Stimulated activated CD8-positive, alpha-beta memory T cell treated with anti-CD3 and anti-CD28 coated beads, Interleukin-4, amount 100 ng/mL, for 1 hour (primary cell): ENCODE measurements at places on chromosomes 5 and 9.

- no peak for DNase-seq
Observed at GRCh38 chr9:120413121-120414048, 166.6 kb downstream of the CDK5RAP2 start.

DNA sequence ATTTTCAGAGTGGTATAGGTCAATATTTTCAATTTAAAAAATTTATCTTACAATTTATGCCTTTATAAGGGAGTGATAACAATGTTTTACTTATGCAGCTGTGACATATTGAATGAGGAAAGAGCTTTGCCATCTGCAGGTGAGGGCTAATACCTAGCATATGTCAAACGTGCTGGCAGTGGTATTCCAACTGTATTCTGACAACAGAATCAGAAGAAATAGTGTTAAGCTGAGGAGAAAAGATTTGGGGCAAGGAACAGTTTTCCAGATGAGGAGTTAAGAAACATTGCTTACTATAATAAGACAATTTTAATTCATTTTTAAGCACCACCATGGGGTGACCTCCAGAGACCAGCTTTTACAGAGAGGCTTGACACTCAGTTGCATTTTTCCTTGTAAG is 267.8 kb upstream of the ZNF608 start:
- DNase-seq = no peak

- no peak for DNase-seq
Observed at GRCh38 chr5:136164226-136164625, 28.7 kb downstream of the SMIM32 start.

DNA sequence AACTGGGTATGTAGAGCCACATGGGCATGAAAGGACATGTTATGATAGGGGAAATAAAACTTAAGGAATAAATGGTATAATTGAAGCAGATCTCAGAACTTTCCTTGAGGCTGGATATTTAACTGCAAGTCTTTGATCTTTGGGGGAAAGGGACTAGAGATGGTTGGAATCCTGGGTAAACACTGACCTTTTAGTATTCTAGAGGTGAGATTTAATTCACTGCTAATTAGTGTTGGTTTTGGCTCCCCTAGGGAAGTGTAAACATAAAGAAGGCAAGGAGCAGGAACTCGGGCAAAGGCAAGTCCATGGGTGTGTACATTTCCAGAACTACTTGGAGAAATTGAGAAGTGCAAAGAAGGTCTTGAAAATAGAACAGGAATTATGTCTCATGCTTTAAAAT is 16.6 kb downstream of the NIM1K start:
- no peak for DNase-seq

GRCh38 chr9:72465593-72465984 is 55.8 kb upstream of the TMC1 start:
- DNase-seq = no peak

DNA sequence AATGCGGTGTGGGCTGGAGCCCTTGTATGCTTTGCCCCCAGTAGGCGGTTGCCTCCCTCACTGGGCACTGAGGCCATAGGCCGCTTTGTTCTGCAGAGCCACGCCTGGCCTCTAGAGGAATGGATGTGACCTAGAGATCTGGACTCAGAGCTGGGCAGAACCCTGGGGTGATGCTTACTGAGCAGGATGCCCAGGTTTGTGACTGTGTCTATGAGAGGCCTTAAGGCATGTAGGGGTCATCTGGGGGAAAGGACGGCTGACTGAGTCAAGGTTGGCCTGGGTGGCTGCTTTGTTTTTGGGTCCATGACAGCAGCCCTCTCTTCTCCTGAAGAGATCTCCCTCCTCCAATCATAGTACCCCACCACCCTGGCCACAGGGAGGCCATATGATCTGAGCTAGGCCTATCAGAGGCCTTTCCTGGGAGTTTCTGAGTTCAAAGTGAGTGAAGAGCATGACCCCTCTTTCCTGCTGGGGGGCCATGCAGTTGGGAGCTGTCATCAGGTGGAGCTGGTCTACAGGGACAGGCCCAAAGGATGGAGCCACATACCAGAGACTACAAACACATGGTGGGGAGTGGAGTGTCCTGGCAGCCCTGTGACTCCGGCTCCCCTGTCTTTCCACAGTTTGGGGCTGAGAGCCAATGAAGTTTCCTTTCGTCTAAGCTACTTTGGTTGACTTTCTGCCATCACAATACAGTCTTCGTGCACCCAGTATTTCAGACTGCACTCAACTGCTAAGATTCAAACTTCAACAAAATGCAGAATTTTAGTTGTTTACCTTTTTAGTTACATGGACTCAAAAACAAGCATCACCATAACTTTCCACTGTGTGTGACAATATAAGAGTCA is 165.4 kb downstream of the AUH start:
- no peak for DNase-seq

GRCh38 chr9:17833846-17834245 is 255.0 kb downstream of the SH3GL2 start:
- no peak for DNase-seq

DNA sequence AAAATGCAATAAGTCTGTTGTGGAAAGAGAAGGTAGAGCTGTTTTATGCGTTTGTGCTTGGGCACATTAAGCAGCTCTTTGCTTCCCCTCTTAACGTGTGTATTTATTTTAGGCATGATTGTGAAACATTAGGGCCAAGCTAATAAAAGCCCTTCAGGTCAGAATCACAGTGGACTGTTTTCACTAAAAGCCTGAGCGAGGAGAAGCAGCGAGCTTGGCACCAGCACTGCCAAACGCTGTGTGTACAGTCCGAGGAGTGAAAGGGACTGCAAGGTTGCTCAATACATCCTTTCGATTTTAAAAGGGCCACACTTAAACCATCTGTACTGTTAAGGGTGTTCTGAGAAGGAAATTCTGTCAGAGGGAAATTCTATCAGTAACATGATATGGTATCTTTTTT is 107.2 kb upstream of the CKMT2 start:
- DNase-seq = no peak

DNA sequence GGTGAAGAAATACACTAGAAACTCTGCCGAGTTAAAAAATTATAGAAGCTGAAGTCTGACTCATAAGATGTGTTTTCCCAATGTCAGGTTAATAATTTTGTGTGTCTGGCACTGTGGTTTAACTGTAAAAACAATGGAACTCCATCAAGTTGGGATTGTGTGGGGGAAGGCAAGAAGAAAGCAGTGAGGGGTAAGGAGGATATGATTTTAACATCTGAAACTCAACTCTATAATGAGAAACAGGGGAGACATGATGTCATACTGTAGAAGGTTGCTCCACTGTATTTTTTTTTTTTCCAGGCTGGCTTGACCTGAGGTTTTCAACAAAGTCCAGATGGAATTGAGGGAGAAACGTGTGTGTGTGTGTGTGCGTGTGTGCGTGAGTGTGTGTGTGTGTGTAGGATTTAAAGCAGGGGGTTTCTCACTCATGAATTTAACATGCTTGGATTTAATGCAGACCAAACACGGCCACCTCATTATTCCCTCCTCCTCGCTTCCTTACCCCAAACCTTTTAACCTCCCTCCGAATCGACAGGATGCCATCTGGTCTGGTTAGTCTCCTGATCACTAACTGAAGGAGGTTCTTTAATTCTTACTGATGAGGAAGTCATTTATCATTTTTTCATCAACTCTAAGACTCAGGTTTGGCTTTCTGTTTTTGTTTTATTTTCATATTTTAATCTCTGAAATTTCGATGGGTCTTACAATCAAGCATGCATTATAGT is 140.2 kb upstream of the LPAR1 start:
- DNase-seq = no peak

DNA sequence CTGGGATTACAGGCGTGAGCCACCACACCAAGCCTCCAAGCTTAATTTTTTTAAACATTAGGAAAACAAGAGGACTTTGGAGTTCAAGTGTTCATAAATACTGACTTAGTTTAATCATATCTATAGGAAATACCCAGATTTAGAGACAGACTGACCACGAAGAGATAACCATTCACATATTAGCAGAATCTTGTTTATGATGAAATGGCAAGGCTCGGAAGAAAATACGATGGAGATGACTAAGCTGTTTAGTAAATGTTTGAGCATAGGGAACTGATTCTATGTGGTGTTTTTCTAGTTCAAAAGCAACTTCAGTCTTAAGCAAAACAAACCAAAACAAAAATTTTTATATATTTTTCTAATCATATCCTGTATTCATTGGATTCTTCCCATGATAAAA is 13.5 kb upstream of the TUSC1 start:
- no peak for DNase-seq

- no peak for DNase-seq
Observed at GRCh38 chr5:72314571-72315172, 5.4 kb downstream of the MRPS27 start.

GRCh38 chr9:30524311-30524710 is 1860.1 kb upstream of the ACO1 start:
- no peak for DNase-seq

- no peak for DNase-seq
Observed at GRCh38 chr5:133875179-133875578, 93.2 kb downstream of the C5orf15 start.

- no peak for DNase-seq
Observed at GRCh38 chr5:28603869-28604268, 1565.5 kb upstream of the CDH9 start.

DNA sequence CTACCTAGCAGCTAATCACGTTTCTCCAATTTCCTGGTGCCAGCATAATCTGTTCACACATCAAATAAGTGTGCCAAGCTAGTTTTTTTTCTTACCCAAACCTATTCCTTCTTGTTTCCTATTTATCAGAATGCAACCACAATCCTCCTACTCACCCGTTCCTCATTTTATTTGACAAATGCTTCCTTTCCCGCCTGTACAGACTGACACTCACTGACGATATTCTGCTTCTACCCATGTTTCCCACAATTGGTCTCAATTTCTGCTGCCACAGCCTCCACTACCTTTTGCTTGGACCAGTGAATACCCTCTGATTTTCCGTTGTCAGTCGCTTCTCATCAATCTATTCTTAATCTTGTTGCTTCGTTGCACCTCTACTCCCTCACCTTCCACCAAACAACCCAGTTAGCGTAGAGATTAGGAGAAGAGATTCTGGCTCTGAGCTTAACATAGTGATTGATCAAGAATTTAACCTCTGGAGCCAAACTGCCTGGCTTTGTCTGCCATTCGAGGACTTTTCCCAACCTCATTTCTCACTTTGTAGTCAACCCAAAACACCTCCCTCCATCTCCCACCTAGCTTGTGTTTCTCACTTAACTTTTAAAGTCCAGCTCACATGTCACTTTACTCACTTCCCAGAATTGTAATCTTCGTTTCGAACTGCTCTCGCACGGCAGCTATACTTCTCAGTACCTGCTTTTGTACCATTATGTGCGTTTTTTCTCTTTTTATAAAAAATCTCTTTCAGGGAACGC is 729 bp upstream of the TMEM38B start:
- DNase-seq = no peak

GRCh38 chr9:124242331-124243194 is 15.2 kb upstream of the NEK6 start:
- DNase-seq = no peak

GRCh38 chr5:39274398-39275085 is 55.2 kb upstream of the FYB1 start:
- DNase-seq = no peak

DNA sequence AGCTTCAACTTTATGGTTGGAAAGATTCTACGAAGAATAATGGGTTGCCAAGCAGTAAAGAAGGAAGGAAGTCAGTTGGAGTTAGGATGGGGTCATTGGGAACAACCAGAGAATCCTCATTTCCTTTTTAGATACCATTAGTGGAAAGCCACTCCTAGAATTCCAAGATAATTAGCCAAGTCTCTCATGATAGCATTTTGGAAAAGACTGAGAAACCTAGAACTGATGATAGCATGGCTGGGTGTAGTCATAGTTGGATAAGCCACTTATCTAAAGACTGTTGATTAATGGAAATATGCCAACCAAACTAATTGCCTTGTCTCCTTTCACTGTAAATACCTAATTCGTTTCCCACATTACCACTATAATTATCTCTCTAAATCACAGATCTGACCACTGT is 377.0 kb downstream of the GLIS3 start:
- no peak for DNase-seq

DNA sequence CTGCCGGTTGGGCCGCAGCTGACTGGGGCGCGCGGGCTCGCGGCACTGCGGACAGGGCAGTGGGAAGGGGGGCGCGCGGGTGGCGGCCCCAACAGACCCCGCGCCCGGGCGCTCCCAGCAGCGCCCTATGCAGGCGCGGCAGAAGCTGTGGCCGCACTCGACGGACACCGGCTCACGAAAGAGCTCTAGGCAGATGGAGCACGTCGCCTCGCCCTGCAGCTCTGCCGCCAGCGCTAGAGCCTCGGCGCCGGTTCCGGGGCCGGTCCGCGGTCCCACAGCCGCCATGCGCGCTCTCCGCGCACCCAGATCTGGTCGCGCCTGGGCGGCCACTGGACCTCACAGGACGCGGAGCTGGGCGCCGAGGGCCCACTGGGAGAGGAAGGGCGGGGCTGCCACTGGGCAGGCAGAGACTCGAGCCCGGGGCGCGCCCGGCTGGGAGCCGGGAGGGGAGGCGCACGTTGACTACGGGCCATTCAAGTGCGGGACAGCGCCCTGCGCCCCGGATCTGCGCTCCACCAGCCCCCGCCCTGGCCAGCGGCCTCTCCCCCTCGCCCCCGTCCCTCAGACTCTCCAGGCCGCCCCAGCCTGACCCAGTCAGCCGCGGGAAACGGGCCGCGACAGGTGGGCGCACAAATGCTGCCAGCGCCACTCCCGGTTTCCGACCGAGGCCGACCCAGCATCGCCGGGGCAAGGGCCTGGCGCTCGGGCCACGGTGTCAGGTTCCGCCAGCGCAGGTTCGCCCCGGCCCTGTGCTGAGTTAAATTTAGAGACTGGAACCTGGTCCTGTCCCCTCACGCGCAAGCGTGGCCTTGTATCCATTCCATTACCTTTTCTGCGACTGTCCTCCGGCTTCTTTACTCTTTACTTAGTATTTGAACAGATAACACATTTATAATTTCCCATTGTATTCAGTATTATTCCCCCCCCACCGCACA is at the start of gene TRIM7:
Gene TRIM7 (minus strand): TSS at position 371 of the 935 bp plus-strand sequence. CDS start 86 bp downstream, at position 285.
- DNase-seq = no peak

DNA sequence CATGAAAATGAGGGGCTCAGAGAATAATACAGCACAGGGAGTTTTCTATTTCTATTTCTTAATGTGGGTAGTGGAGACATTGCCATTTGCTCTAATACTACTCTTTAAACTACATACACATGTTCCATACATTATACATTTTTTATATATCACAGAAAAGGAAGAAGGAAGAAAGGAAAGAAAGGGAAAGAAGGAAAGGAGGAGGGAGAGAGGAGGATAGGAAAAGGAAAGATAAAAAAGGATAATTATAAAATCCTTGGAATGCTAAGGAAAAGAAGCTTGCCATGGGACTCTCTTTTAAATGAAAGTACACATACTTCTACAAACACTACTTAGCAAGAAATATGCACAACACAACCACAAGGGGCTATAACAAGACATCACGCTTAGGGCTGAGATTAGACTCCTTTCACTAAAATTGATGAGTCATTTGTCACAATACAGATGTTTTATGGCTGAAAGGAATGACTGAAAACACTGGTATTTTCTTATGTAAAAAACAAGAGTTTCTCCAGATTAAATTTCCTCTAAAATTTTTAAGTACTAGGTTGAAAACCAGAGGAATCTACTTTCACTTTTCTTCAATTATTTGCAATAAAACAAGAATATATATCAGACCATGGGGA is 219.8 kb downstream of the ARL15 start:
- no peak for DNase-seq

DNA sequence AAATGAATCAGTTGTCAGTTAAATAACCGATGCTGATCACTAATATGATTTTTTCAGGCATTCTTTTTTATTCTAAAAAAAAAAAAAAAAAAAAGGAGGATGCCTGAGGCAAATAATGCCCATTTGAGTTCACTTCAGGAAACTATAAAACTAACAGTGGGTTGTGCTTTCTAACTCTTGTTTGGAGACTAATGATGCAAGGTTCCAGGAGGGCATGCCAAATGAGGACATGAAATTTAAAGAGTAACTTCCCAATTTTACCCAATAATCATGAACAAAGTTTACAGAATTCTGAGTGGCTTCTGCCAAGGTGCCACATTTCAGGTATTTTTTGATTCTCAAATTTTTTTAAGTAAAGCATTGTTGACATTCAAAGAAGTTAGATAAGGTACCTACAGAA is 41.0 kb downstream of the CEP120 start:
- DNase-seq = no peak
